ENCODE measurements at places on chromosomes 2 and 18.

GRCh38 chr2:14633061-14633460 is 544 bp downstream of the LRATD1 start:
- no peak for DNase-seq

GRCh38 chr2:27185331-27186026 is 26.4 kb upstream of the ATRAID start:
- no peak for DNase-seq

DNA sequence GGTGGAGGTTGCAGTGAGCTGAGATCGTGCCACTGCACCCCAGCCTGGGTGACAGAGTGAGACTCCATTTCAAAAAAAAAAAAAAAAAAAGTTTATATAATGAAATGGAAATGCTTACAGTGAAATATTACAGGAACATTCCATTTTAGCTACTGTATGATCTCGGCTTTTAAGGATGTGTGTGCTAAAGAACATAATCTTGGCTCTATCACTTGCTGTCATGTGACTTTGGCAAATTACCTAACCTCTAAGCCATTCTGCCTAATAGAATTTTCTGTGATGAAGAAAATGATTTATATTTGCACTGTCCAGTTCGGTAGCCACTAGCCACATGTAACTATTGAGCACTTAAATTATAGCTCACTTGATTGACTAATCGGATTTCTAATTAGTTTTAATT is 36.3 kb downstream of the SMAD4 start:
- no peak for DNase-seq

DNA sequence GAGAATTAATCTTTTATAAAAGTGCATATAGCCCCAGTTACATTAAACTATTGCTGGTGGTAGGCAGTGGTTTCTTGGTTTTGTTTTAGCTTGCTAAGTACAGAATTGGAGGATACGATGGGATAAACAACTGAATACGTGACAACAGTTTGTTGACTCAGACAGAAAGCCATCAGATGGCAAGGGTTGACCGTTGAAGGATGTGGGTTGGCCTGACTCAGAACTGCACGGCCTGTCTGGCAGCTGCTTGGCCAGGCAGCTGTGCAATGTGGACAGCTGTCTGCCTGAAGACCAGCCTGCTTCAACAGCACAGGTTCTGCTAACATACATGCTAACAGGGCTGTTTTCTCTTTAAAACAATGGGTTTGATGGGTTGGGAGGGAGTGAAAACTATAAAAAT is 46.6 kb downstream of the PRKRA start:
- DNase-seq = no peak

DNA sequence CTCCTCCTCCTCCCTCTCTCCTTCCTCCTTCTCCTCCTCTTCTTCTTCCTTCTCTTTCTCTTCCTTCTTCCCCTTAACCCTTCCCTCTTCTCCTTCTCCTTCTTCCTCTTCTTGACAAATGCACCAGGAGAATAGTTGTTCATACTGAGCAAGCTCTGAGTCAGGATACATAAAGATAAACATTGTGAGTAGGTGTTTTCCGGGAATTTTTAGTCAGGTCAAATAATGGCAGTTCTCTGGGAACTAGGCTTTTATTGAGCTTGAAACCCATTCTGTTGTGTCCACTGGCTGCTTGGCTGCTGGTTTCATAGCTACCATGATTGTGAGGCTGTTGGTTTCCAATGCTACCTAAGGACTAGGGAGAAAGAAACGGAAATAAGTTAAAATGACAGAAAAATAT is 1144.7 kb upstream of the DDX18 start:
- DNase-seq = no peak

GRCh38 chr2:47486841-47487497 is 84.0 kb downstream of the MSH2 start:
- no peak for DNase-seq

DNA sequence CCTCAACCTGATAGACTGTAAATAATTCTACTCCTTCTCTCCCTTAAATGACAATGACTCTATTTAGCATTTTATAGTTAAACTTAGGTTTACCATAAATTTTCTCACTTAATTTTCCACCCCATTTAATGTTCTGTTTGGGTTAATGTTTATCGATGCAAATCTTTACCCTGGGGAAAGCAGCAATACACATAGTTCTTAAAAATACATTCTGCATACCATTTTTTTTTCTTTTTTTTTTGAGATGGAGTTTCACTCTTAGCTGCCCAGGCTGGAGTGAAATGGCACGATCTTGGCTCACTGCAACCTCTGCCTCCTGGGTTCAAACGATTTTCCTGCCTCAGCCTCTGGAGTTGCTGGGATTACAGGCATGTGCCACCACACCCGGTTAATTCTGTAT is 14.0 kb downstream of the STAM2 start:
- DNase-seq = no peak
